Jurkat, Clone E6-1 (cell line): ENCODE measurements at places on chromosomes 3 and 15.

DNA sequence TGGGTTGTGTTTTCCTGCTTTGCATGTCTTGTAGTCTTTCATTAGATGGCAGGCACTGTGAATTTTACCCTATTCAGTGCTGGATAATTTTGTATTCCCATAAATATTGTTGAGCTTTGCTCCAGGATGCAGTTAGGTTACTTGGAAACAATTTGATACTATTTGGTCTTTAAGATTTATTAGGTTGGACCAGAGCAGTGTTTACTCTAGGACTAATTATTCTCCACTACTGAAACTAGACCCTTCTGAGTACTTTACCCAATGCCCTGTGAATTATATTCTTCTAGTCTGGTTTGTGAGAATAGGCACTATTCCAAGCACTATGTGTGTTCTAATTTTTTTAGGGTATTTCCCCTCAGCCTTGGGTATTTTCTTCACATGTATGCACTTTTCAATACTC, 37.8 kb upstream of the TASOR start:
- DNase-seq = no peak

GRCh38 chr3:40386213-40386612, 771 bp upstream of the ENTPD3 start:
- no peak for DNase-seq

GRCh38 chr15:56207711-56208110, 36.0 kb downstream of the RFX7 start:
- peak; percentile 59 for DNase-seq

DNA sequence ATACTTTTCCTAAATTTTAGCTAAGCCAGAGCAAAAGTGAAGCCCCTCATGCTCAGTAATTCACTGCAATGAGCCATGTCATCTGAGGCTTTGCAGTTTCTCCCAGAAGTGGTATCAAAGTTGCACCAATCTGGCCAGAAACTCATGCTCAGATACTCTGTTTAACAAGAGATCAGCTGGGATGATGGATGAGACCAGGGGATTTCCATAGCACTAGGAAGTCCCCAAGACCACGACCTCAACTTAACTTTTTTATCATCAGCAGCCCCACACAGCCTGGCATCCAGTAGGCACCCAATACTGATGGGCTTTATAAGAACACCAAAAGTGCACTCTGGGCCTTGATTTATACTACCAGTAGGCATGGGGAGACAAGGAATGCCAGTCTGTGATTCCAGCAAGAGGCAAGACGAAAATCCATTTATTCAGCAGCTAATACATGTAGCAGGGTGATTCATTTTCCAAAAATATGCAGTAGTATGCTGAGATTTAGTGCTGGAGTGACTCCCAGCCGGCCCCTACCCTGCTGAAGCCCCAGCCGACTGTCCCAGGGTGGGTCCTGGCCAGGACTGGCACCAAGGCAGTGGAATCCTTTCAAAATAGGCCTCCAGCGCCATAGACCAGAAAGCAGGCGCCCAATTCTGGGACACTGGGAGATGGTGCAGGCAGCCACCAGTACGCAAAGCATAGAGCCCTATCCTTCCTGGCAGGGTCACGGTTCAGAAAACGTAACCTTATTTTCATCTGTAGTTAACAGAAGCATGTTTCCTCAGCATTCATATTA, 612 bp upstream of the LDHAL6B start:
- no peak for DNase-seq

DNA sequence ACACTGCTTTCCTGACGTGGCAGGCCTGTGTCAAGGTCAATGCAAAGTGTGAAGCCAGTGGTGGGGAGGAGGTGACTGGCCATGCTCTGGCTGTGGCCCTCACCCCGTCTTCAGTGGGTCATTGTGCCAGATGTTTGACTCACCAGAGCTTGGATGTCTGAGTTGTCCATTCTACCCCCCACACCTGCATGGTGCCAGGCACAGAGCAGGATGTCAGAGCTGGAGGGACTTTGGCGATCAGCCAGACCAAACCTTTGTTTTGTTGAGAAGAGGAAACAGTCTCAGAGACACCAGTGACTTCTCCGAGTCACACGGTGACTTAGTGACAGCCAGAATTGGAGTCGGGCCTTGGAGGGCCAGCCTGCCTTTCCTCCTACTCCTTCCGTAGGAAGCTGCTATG, 49.5 kb downstream of the SMAD6 start:
- peak; percentile 71 for DNase-seq

- DNase-seq = no peak
Measured at GRCh38 chr15:96331144-96331944, 844 bp downstream of the NR2F2 start.

DNA sequence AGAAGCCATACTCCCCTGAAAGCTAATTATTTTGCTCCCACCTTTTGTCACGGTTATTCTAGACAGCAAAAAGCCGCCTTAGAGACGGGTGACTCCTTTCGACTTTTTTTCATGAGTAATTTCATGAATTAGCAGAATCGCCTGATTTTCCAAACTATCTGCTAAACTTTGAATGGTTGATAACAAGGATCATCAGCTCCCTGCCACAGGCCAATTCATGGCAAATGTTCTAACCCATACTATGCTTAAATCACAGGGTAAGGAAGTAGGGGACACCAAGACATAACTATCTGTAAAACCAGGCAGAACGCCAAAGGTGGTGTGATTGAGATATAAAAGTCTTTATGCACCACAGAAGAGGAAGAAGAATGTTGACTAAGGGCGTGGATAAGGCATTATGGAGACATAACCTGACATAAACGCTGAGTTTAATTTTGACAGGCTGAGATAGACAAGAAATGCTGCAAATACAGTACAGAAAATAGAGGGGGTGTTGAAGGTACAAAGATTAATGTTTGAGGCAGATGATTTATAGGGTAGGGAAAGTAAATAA, 891 bp upstream of the DMXL2 start:
- DNase-seq = no peak

DNA sequence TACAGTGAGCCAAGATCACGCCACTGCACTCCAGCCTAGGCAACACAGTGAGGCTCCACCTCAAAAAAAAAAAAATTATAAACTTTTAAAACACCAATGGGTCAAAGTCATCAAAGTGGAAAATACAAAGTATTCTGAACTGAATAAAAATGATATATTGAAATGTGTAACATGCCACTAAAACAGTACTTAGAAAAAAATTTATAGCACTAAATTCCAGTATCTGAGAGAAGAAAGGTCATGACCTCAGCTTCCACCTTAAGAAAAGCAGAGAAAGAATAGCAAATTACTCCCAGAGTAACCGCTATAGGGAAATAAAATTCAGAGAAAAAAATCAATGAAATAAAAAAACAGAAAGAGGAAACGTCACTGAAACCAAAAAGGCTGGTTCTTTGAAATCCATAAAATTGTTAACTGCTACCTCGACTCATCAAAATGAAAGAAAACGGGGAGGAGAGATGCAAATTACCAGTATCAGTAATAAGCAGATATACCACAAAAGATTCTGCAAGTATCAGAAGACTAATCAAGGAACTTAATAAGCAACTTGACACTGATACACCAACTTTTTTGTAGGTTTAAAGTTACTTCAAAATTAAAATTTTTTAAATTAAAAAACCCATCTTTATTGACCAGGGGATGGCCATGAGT, 20.8 kb downstream of the ATP13A3 start:
- no peak for DNase-seq

GRCh38 chr3:140585828-140586227, 92.0 kb upstream of the TRIM42 start:
- DNase-seq = no peak

DNA sequence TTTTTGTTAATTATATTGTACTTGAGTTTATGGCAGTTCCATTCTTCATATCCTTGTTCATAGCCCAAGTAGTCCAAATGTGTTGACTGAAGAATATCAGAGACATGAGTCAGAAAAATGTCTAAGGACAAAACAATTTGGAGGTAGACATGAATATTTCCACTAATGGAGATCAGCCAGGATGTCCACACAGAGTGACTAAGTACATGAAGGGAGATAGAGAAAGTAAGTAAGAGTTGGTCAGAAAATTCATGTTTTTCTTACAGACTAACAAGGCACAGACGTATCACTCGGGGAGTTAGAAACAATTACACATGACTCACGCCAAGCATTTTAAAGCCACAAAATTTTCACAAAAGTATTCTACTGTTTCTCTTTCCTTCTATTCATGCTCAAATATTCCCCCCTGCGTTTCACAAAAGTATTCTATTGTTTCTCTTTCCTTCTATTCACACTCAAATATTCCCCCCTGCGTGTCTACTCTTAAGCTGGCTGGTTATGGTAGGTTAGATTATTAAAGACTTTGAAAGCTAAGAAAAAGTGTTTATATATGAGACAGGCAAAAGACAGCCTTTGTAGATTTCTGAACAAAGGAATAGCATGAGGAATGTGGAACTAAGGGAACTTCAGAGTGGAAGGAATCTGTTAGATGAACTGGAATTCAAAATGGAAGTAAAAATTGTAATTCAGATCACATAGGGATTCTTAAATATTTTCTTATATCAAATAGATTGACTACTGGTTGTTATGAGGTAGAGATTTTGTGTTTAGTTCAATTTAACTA, 648.7 kb upstream of the CCDC54 start:
- DNase-seq = no peak

DNA sequence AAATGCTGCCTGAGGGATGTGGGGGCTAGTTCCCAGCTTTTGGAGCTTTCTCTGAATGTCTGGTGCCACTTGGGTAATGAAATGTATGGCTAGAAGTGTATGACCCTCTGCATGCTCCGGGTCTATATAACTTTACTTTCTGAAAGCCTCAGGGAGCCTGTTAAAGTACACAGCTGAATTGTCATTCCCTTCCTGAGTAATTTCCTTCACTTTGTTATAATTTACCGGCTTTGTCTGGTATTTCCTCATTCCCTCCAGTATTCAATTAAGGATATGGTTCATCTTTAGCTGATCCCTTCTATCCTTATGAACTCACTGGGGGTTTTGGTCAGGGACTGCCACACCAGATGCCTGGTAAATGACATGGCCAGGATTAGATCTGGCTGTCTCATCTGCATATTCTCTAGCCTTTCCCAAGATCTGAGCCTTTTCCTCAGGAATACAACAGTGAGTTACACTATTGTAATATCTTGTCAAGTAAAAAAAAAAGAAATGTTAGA, 620.3 kb downstream of the ZPLD1 start:
- no peak for DNase-seq

- no peak for DNase-seq
Measured at GRCh38 chr3:194081826-194082225, 54.1 kb upstream of the HES1 start.

- no peak for DNase-seq
Measured at GRCh38 chr15:74826364-74826819, at the start of gene CPLX3. Gene CPLX3, plus strand, starts transcription at chr15:74826627. Its CDS starts 77 bp downstream, at chr15:74826704.

DNA sequence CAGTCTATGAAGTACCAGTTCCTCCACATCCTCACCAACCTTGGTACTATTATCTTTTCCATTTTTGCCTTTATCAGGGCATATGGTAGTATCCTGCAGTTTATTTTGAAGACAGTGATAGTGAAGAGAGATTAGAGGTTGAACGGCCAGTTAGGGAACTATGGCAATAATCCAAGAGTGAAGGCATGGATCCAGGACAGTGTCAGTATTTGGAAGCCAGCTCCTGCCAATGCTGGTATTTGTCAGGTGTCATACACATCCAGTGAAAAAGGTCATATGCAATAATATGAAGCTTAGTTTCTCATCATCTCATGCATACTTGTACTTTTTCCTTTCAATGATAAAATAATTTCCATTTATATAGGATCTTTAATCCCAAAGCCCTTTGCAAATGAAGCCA, 56.8 kb upstream of the KCNMB2 start:
- no peak for DNase-seq

- no peak for DNase-seq
Measured at GRCh38 chr3:67028001-67028784, 30.1 kb downstream of the KBTBD8 start.

DNA sequence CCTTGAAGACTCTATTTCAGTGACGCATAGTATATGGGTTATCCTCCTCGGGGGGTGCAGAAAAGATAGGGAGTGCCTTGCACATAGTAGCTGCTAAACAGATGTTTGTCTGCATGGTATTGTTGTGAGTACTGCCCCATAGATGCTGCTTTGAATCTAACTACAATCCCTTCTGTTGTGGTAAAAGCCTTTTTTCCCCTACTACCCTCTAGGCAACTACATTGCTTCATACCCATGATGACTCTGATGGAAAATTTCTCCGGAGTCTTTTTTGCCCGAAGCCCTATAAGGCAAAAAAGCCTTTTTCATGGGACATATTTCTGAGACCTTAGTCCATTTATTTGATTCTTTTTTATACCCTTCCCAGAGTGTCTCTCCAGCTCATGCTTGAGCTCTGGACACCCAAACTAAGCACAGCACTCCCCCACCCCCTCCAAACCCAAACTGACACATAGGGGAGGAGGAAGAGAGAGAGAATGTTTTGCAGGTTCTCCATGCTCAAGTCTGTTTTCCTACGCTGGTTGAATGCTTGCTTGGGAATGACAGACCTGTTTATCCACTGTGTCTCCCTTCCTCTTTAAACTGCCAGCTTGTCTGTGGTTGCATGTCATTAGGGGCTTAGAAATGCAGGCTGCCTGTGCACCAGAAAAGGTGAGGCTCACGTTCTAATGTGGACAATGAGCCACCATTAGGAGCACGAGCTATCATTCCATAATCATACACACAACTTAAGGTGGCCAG, 52.9 kb downstream of the LRTM1 start:
- no peak for DNase-seq

- peak; percentile 44 for DNase-seq
Measured at GRCh38 chr3:13045241-13045903, 27.9 kb downstream of the IQSEC1 start.

GRCh38 chr15:69393831-69394491, 20.2 kb upstream of the KIF23 start:
- no peak for DNase-seq

- DNase-seq = no peak
Measured at GRCh38 chr3:175260145-175260794, 401.1 kb downstream of the NAALADL2 start.
